Posterior cingulate gyrus (tissue), 11 donors: ENCODE measurements at places on chromosomes 3 and 15.

DNA sequence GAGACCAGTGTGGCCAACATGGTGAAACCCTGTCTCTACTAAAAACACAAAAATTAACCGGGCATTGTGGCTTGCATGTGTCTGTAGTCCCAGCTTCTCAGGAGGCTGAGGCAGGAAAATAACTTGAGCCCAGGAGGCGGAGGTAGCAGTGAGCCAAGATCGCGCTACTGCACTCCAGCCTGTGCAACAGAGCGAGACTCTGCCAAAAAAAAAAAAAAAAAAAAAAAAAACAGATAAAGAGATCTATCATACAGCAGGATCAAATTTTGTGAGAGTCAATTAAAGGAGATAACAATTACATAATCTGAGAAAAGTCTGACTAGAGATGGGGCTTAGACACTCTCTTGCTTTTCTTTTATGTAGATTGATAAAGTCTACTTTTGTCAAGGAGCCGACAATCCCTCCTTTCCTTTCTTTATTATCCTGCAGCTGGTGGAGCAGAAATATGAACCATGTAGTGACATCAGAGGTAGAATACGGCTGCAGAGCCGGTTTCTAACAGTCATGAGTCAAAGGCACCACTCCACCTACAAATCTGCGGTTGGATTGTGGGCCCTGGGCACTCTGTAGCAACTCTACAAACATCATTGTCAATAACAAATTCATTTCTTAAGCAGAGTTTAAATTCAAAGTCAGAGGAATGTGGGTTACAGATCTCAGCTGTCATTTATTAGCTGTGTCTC is 9.0 kb downstream of the C2CD4A start:
- DNase-seq, result no peak

DNA sequence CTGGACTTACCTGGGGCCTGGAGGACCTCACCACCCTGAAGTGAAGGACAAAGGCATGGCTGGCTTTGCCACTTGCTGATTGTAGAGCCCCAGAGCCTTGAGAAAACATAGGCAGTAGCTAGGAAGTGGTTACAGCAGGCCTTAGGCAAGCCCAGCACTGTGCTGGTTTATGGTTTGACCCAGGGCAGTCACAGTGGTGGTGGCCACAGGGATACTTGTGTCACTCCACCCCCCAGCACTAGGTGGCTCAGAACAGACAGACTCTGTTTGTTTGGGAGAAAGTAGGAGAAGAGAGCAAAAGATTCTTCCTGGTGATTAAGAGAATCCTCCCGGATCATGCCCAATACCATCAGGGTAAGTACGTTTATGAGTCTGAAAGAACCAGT is 13.2 kb upstream of the COL8A1 start:
- DNase-seq, result no peak

DNA sequence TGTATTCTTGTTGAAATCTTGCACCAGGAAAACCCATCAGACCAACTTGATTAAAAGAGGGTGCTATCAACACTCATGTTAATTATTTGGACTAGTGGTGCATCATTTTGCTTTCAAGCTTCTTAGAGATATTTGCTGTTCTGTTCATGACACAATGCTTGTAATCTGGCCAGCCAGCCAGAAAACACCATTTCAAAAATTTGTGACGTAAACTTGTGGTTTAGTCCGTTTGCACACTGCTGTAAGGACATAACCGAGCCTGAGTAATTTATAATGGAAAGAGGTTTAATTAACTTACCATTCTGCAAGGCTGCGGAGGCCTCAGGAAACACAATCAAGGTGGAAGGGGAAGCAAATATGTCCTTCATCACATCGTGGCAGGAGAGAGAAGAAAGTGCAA is 374.3 kb upstream of the TGFBR2 start:
- DNase-seq, result no peak

GRCh38 chr3:122974764-122975162 is 52.8 kb downstream of the SEMA5B start:
- DNase-seq, result no peak

- no peak for DNase-seq
Observed at GRCh38 chr15:98597666-98598065, 50.7 kb upstream of the IGF1R start.

- no peak for DNase-seq
Observed at GRCh38 chr15:45790325-45790943, 155.6 kb downstream of the SQOR start.
